ENCODE measurements at places on chromosomes 12 and 14.

GRCh38 chr12:125755512-125755911, 690.3 kb downstream of the AACS start:
- no peak for DNase-seq

GRCh38 chr14:45947830-45948229, 694.8 kb upstream of the MIS18BP1 start:
- DNase-seq: no peak

GRCh38 chr12:120763250-120763649, 37.6 kb downstream of the ACADS start:
- no peak for DNase-seq

- DNase-seq: no peak
Measured at GRCh38 chr14:64686282-64686615, 18.0 kb upstream of the PLEKHG3 start.

DNA sequence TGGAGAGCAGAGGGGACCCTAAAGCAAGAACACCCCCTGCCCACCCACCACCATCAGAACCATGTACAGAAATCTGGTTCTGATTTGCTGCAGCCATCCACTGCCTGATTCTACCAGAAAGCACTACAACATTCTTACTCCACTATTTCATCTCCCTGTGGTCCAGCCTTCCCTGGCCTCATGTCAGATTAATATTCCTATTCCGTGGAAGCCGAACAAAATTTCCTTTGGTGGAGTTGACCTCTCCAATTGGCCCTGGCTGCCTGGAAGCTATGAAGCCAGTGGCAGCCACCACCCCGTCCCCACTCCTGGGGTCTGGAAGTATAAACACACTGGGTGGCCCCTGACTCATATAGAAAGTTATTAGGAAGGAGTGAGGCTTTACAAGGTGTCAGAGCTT, 60.2 kb downstream of the ANO2 start:
- no peak for DNase-seq

DNA sequence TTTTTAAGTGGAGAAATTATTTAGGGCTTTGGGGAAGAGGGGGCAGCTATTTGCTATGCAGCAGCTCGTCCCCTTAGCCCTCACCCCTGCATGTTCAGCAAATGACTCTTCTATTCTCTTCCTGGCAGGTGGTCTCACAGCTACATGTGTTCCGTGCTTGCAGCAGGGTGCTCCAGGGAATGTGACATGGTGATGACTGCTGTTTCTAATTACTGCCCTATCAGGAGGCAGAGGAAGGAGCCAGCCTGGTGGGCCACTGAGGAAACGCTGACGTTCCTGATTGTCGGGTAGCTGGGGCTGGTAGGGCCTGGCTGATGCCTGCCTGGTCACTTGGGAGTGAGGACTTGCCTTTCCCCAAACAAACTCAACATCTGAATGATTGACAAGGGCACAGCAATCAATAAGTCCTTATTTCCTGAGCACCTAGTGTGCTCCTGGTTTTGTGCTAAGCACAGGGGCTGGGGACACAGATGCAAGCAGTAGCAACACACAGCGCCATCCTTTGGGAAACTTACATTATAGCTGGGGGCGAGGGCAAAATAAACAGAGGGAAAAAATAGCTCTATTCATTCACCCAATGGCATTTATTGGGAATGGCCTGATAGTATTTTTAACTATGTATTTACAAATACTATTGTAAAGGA, 377.8 kb downstream of the FUT8 start:
- DNase-seq: no peak

GRCh38 chr14:79100578-79100977, 930.4 kb downstream of the NRXN3 start:
- DNase-seq: no peak

All from right lung (tissue), 10 donors.